Stimulated activated CD4-positive, alpha-beta T cell treated with anti-CD3 and anti-CD28 coated beads, TNF-alpha, amount 100 ng/mL, for 1 hour (primary cell): ENCODE measurements at places on chromosomes 2 and 18.

DNA sequence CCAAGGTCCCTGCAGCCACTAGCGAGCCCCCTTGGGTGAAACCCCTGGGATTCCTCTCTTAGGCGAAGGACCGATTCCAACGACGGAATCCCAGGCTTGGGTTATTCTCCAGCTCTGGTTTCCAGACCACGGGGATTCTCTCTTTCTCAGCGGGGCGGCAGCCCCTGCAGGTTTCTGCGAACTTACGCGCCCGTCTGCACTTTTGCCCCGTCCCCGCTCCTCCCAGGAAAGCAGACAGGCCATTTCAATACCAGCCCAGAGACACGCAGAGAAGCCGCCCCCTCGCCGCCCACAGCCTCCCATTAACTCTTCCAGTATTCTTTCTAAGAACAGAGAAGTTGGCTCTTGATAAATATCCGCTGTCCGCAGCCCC lies 1.2 kb downstream of the CBLN2 start:
- no peak for DNase-seq

- no peak for DNase-seq
Measured at GRCh38 chr2:48249631-48250473, 280.1 kb upstream of the STON1 start.

- no peak for DNase-seq
Measured at GRCh38 chr2:37405781-37406180, 61.4 kb downstream of the QPCT start.

GRCh38 chr18:9290156-9290555 lies 44.4 kb upstream of the TWSG1 start:
- DNase-seq, result no peak

DNA sequence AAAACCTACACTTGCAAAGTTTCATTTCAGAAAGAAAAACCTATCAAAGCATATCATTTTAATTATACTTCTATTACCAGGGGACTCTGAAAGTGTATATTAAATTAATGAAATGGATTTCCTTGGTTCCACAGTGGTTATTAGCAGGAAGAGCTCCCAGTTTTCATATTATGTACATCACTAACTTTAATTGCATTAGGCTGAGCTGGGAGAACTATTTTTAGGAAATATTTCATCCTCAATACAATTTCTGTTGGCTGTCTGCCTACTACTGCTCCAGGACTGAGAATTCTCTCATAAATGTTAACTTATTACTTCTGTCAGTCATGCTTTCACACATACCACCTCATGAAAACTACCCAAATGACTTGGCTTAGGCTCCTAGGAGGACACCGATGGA lies 301.4 kb downstream of the CMPK2 start:
- no peak for DNase-seq

GRCh38 chr2:17876590-17876989 lies 1.9 kb upstream of the KCNS3 start:
- DNase-seq, result no peak
